ENCODE measurements at places on chromosomes 11 and 22.

GRCh38 chr11:14110629-14111028 is 148.1 kb downstream of the SPON1 start:
- no peak for DNase-seq

GRCh38 chr11:93545566-93545965 is 2.4 kb upstream of the SMCO4 start:
- DNase-seq: no peak

DNA sequence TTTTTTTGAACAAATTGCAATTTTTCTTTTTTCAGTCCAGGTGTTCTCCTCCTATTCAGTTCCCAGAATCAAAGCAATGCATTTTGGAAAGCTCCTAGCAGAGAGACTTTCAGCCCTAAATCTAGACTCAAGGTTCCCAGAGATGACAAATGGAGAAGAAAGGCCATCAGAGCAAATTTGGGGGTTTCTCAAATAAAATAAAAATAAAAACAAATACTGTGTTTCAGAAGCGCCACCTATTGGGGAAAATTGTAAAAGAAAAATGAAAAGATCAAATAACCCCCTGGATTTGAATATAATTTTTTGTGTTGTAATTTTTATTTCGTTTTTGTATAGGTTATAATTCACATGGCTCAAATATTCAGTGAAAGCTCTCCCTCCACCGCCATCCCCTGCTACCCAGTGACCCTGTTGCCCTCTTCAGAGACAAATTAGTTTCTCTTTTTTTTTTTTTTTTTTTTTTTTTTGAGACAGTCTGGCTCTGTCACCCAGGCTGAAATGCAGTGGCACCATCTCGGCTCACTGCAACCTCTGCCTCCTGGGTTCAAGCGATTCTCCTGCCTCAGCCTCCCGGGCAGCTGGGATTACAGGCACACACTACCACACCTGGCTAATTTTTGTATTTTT is 6.2 kb upstream of the UBE4A start:
- no peak for DNase-seq

DNA sequence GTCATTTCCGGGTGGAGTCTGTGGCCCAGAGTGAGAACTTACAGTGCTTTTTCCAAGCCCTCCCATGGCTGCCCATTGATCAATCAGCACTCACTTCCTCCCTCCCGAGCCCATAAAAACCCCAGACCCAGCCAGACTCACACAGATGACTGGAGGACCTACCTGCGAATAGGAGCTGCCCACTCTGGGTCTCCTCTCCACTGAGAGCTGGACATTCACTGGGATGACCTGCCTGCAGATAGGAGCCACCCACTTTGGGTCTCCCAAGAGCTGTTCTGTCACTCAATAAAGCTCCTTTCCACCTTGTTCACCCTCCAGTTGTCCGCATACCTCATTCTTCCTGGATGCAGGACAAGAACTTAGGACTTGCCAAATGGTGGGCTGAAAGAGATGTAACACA is 56.0 kb upstream of the B3GNT6 start:
- no peak for DNase-seq

- DNase-seq: no peak
These were observed 129.1 kb downstream of the PARVA start for GRCh38 chr11:12506404-12506921.

- DNase-seq: no peak
These were observed 16.4 kb downstream of the PRCP start for GRCh38 chr11:82883853-82884252.

DNA sequence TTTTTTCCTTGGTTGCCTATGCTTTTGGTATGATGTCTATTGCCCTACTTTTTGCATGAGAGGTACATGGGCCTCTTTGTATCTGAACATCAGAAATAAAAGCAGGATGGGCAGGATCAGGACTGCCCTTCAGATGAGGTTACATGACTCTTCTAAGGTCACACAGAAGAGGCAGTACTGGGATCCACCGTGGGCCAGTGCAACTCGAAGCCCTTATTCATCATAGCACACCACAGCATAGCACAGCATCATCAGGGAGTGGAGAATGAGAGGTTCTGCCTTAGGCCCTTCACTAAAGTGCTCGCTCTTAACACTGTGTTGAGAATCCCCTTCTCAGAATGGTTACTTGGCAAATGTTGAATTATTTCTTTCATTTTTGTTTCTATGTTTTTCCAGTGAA is 88.3 kb downstream of the C22orf31 start:
- no peak for DNase-seq

DNA sequence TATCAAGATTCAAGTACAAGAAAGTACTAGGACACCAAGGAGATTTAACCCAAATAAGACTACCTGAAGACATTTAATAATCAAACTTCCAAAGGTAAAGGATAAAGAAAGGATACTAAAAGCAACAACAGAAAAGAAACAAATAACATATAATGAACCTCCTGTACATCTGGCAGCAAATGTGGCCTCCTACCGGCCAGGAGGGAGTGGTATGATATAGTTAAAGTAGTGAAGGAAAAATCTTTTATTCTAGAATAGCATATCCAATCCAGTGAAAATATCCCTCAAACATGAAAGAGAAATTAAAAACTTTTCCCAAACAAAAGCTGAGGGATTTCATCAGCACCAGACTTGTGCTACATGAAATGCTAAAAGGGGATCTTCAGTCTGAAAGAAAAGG is 104.7 kb upstream of the GUCY1A2 start:
- no peak for DNase-seq

DNA sequence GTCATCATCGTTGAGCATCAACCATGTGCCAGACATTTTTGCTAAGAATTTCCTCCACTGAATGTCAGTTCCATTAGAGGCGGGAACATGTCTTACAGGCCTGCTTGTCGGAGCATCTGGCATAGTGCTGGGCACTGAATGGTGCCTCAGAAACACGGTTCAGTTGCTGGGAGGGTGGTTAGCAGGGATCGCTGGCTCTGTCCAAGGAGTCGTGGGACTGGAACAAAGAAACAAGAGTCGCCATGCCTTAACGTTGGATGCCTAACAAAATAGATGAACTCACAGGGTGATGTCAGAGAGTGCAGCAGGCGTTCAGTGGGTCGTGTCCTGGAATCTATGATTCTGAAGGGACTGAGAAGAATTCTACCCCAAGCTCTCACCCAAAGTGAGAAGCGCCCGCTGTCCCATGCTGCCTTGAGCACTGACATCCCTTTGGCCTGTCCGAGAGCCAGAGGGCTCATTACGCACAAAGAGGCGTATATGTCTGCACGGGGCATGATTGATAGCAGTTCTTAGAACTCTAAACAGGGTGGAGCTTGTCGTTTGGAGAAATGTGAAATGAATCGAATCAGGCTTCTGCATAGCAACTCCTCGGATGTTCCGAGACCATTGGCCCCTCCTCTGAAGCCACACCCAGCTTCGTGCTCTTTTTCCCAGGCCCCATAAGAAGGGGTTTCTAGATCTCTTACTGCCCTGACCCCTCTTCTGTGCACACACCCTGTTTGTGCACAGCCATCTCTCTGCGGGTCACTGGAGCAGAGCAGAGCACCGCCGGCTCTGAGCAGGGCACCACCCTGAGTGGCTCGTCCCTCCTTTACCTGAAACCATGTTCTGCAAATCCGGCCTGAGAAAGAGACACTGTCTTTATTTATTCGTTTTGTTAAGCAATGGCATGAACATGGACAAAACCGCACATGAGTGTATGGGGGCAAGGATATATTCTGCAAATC is 113.1 kb upstream of the B3GAT1 start:
- no peak for DNase-seq

- DNase-seq: no peak
These were observed 2.9 kb downstream of the CLCF1 start for GRCh38 chr11:67370351-67371076.

GRCh38 chr22:23575601-23576000 is 4.5 kb downstream of the IGLL1 start:
- no peak for DNase-seq

DNA sequence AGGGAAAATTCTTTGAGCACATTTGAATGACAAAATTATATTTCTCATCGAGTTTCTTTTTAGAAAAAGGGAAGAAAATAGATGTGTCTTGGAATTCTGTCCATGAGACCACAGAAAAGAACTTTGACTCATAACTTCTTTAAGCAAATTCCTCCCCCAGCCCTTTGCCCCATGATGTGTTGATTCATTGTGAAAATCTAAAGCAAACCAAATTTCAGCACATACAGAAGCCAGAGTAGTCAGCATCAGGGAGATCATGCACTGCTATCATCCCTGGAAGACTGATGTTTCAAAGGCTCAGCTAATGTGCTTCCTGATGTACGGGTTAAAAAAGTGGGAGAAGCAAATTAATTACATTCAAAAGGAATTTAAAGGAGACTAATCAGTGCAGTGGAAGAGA is 159.7 kb downstream of the FAT3 start:
- DNase-seq: no peak

- no peak for DNase-seq
These were observed 283.3 kb upstream of the ARHGAP42 start for GRCh38 chr11:100403816-100404215.

Measured in activated T-cell treated with anti-CD3 and anti-CD28 coated beads for 48 hours (primary cell).